Stimulated activated CD4-positive, alpha-beta T cell treated with anti-CD3 and anti-CD28 coated beads, Interleukin-15, amount 100 ng/mL, for 1 hour (primary cell): ENCODE measurements at places on chromosomes 2 and 18.

- DNase-seq: no peak
Measured at GRCh38 chr2:201378496-201379397, 21.6 kb upstream of the FLACC1 start.

- DNase-seq: no peak
Measured at GRCh38 chr2:118539290-118539689, 308.2 kb downstream of the EN1 start.

- DNase-seq: no peak
Measured at GRCh38 chr18:51753365-51754057, 556.0 kb upstream of the MEX3C start.

DNA sequence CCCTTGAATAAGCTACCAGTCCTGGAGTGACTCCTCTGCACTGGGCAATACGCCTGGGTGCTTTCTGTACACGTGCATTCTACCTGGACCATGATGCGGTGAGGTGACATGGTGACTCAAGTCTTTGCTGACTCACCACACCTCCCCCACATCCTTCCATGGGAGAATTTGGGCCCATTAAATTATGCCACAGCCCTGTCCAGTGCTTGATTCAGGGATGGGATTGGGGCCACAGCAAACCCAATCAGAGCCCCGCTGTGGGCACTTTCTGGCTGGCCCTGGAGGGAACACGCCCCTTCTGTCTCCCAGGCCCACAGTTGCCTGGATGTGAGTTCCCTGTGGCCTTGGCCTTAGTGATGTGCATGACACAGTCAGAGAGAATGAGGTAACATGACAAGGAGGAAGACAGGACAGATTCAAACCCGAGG lies 86.9 kb downstream of the LRRC30 start:
- DNase-seq: no peak

- no peak for DNase-seq
Measured at GRCh38 chr2:23419171-23420090, 34.5 kb downstream of the KLHL29 start.

DNA sequence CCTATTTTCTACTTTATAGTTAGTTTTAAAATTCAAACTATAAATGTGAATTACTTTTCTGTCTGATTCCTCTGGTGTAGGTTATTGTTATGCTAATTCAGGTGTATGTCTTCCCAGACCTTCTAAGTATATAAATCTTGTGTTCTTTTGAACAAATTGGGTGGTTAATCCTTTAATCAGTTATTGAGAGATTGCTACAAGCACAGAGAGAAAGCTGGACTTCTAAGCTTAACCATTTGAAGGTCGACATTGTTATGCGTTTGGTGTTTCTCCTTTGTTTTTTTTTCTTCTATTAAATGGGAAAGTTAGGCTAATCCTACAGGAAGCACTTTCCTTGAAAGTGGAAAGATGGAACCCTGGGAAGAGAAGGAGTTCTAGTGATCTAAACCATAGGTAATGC lies 592.6 kb downstream of the SLC4A3 start:
- no peak for DNase-seq

DNA sequence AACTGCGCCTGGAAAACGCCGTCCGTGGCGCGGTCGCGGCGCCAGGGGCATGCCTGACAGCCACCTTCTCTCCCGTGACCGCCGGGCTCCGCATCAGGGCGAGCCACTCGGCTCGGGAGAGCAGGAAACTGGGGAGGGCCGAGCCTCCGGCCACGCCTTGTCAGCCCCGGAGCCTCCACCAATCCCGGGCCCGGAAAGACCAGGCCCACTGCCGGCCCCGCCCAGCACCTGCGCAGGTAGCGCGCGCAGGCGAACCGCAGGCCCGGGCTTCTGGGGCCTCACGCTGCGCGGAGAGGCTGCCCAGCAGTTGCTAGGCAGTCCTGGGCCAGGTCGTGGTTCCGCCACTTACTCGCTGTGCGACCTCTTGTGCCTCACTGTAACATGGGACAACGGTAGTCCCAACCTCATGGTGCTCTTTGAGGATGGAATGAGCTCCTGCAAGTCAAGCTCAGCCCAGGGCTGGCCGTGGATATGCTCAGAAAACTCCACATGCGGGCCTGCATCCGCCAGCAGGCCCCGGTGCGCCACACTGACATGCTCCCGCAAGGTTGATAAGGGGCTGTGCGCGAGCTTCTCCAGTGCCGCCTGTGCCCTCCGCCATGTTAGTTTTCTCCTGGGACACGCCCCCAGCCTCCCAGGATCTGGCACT lies 97.1 kb downstream of the INHBB start:
- no peak for DNase-seq
